ENCODE measurements at places on chromosomes 6 and 20.

DNA sequence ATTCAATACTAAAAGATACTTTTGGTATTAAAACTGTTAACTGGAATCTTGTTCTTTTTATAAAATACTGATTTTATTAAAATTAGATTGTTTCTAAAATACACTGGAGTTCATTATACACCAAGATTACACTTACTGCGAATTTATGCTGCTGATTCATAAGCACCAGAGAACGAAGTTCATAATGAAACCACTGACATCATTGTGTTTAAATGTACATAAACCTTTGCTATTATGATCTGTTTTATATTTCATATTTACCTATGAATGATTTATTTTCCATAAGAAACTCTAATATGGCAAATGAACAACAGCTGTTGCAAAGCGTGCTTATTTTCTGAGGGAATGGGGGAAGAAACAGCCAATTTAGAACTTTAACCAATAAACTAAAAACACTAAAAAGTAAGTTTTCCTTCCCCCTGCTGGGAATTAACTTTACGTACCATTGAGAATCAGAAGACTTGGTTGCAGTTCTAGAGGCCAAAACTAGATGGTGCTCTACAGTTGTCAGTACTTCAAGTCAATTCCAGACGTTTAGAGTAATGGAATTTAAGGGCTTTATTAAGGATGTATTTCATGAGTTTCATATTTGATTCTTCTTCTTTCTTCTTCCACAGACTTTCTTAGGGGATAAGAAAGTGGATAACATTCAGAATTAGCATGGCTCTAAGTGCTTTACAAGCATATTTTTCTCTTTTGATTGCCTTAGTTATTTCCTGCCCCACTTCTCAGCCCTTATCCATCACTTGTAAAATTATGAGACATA lies 30.8 kb upstream of the COL19A1 start:
- no peak overlapping the region for H3K27ac ChIP-seq
- H3K36me3 ChIP-seq, result no peaks in the 10 kb centered on the region
- H3K27me3 ChIP-seq, result no peaks in the 10 kb centered on the region
- no peak overlapping the region for H3K4me3 ChIP-seq
- H3K4me1 ChIP-seq, result no peaks in the 10 kb centered on the region

DNA sequence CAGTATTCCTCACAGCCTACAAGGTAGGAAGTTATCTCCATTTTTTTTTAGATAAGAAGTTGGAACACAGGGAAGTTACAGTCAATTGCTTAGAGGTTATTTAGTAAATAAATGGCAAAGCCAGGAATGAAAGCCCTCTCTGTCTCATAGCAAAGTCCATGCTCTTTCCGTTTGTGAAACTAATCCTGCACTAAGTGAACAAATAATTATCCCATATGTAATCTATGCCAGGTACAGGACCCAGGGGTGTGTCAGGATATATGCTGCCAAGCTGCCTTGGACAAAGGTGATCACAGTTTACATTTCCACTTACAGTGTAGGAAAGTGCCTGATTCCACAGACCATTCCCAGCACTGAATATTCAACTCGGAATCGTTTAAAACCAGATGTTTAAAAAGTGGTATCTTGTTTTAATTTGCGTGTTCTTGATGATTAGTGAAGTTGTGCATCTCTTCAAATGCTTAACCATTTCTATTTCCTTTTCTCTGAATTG lies 13.6 kb upstream of the GMDS start:
- peaks cover 13% of the 10 kb centered on the region for H3K36me3 ChIP-seq
- no peak for DNase-seq
- no peaks in the 10 kb centered on the region for H3K27me3 ChIP-seq
- no peak overlapping the region for H3K27ac ChIP-seq
- no peaks in the 10 kb centered on the region for H3K4me1 ChIP-seq

DNA sequence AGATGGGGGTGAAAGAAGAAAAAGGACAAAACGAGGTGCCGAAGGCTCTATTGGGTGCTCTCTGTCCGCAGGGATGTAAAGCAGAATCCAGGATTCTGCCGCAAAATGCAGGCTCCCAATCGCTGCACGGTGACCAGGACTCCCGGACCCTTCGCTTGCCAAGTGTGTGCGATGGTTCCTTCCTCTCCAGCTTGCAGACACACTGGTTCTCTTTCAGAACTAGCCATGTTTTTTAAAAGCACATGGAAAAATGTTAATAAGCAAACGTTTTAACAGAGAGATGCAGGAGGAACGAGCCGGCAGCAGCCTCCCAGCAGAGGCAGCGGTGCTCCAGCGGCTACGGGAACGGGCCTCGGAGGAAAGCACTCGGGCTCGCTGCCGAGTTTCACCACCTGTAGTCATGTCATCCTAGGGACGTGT lies 59.6 kb downstream of the ZNF831 start:
- no peak overlapping the region for H3K27ac ChIP-seq
- H3K4me3 ChIP-seq, result no peak overlapping the region
- DNase-seq, result no peak
- H3K4me1 ChIP-seq, result no peaks in the 10 kb centered on the region
- H3K27me3 ChIP-seq, result peaks cover 39% of the 10 kb centered on the region

DNA sequence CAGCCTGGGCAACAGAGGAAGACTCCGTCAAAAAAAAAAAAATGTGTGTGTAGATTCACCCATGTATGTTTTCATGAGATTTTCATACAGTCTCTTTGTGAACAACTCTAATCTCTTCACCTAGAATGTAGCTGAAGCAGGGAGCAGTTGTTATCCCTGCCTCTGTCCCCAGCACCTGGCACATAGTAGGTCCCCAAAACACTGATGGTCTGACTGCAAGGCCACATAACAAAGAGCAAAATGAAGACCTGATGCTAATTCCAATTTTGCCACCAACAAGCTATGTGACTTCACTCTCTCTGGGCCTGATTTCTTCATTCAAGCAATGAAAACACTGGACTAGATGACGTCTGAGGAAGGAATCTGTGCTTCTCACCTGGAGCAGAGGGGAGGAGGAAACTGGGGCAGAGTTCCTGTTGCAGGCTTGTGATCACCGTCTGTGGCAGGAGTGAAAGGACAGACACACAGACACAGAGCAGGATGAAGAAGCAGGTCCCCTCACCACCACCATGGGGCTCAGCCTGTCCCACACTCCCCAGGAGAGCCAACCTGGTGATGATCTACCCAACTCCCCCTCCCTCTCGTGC lies 4.6 kb downstream of the SLC44A4 start:
- no peaks in the 10 kb centered on the region for H3K36me3 ChIP-seq
- H3K4me1 ChIP-seq, result no peaks in the 10 kb centered on the region
- no peak overlapping the region for H3K27ac ChIP-seq
- no peak for DNase-seq

Data from DND-41 (cell line).